ENCODE measurements at places on chromosomes 1 and 21.

- DNase-seq = no peak
Observed at GRCh38 chr1:228510803-228511413, 23.7 kb downstream of the RNF187 start.

- DNase-seq = no peak
Observed at GRCh38 chr1:22313321-22313720, 138.3 kb upstream of the ZBTB40 start.

- DNase-seq = no peak
Observed at GRCh38 chr1:51464828-51465227, 54.2 kb downstream of the EPS15 start.

DNA sequence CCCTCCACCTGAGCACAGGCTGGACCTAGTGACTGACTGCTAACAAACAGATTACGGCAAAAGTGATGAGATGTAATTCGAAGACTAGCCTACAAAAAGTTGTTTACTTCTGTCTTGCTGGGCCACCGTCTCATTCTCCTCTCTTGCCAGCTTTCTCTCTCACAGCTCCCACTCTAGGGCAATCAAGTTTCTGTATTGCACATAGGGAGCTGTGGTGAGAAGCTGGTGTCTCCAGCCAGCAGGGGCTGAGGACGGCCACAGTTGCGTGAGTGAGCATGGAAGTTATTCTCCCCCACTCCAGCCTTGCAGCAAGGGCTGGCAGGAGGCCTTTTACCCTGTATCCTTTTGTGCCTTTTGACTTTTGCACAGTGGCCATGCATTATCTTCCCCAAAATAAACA, 8.6 kb upstream of the COL6A2 start:
- no peak for DNase-seq

- DNase-seq = no peak
Observed at GRCh38 chr1:167345386-167345733, 124.7 kb downstream of the POU2F1 start.

GRCh38 chr1:1299686-1300351, 7.9 kb downstream of the ACAP3 start:
- no peak for DNase-seq

DNA sequence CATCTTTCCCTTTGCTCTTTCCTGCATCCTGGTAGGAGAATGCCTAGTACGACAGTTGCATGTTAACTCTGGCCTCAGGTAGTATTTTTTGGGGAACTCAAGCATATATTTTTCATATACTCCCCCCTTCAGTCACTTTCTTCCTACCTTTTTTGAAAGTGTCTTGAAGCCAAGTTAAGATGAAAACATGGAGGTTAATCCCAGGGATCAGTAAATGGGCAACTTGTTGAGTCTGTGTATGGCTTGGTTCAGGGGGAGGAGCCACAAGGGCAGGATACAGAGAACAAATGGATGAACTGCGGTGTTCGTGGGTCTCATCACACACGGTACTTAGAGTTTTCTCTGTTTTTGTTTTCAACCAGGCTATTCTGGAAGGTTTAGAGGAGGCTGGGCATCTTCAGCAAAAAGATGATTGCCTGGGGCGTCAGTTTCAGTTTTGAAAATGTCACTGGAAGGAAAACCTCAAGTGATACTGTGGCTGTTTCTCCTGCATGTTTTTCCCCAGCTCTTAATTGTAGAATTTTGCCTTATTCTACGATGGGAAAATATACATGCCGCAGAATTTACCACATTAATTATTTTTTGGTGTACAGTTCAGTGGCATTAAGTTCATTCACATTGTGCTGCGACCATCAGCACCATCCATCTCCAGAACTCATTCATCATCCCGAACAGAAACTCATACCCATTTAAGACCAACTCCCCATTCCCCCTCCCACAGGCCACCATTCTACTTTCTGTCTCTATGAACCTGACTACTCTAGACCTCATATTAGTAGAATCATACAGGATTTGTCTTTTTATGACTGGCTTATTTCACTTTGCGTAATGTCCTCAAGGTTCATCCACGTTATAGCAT, 71.5 kb downstream of the MAP10 start:
- DNase-seq = no peak

DNA sequence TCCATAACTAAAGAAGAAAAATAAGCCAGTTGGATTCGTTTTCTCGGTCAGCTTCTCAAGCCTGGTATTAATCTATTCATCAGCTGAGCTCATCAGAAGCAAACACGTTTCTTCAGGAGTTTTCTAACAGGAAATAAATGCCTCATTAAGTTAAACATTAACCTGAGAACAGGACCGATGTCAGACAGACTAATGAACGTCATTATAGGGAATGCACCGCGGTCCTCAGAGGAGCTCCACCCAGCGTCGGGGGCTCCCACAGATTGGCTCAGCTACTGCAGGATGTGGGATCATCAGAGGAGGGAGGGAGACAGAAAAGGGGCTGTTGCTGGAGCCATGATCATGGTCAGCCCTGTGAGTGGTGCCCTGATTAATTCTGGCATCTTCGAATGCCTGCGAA, 615.4 kb downstream of the PTPRU start:
- DNase-seq = no peak

- DNase-seq = no peak
Observed at GRCh38 chr1:43031316-43032203, 72.9 kb upstream of the SLC2A1 start.

DNA sequence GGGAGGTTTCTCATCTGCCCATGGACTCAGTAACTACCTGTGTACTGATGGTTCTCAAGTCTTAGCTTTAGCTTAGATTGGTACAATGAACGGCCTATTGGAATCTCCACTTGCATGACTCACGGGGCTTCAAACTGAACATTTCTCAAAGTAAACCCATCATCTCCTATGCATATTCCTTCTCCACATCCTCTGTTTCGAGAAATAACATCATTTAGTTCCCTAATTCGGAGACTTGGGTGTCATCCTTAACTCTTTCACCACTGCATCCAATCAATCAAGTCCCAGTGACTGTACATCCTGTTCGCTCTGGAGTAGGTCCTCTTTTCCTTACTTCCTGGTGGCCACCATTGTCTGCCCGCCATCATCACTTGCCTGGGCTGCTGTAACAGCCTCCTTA, 55.8 kb downstream of the LGR6 start:
- no peak for DNase-seq

DNA sequence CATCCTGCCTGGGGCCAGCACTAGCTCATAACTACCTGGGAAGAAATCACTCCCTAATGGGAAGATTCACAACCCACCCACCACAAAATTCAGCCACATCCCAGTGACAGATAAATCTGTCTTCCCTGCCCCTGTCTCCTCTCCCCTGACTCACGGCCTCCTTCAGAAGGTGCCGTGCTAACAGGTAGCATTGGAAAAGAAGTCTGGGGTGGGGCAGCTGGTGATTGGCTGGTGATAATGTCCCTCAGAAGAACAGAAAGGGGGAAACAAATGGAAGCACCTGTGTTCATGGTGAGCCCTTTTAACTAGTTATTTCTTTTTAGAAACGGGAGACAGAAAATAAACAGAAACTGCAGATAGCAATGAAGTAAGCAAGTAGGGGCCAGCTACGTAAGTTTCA, 29.1 kb downstream of the ITPKB start:
- DNase-seq = no peak

DNA sequence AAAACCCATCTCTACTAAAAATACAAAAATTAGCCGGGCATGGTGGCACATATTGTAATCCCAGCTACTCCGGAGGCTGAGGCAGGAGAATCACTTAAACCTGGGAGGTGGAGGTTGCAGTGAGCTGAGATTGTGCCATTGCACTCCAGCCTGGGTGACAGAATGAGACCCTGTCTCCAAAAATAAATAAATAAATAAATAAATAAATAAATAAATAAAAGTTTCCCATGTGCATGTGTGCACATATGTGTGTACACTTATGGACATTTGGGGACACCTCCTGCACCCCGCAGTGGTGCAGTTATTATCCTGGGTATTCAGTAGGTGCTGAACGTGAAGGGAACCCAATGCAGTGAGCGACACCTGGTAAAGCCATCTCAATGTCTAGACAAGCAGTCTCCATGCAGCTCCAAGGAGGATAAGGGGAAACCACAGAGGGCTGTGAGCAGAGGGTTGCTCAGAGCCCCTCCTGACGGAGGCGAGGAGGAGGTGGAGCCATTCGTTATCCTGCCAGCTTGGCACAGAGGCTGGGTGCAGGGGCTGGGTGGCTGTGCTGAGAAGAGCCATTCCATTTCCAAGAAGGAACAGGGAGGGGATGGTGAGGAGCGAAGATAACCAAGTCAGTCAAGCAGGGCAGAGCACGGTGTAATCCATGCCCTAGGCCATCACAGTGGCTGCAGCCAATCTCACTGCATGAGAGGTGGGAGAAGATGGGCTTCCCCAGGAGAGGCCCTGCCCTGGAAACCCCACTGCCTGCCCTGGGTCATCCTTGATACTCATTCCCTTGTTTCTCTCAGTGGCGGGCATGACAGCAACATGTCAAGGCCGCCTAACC, 25.6 kb downstream of the UBIAD1 start:
- no peak for DNase-seq

DNA sequence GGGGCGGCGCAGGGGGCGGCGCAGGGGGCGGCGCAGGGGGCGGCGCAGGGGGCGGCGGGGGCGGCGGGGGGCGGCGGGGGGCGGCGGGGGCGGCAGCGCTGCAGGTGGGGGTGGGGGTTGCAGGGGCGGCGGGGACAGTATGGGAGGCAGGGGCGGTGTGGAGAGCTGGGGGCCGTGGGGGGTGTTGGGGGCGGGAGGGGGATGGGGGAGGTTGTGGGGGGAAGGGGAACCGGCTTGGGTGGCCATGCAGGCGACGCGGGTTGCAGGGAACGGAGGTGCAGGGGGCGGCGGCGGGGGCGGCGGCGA, 13.0 kb upstream of the SLC19A1 start:
- no peak for DNase-seq

GRCh38 chr1:223794136-223794880, 51.4 kb downstream of the TP53BP2 start:
- no peak for DNase-seq

DNA sequence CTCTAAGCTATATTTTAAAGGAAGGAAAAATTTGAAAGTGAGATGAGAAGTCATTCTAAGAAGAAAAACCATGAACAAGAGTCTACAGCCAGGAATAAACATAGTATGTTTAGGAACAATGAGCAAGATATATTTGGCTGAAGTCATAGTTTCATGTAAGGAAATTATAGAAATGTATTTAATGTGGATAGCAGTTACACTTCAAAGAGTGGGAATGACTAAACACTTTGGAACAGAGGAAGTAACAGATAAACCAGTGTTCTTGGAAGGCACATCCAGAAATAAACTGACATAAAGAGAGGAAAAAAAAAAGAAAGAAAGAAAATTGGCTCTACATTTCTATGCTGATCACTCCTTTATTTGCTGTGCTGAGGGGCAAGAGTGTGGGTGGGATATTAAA, 18.0 kb downstream of the C8A start:
- DNase-seq = no peak

- DNase-seq = no peak
Observed at GRCh38 chr1:18948048-18948912, 8.2 kb downstream of the IFFO2 start.

- DNase-seq = no peak
Observed at GRCh38 chr1:71222668-71223067, 141.8 kb upstream of the ZRANB2 start.

DNA sequence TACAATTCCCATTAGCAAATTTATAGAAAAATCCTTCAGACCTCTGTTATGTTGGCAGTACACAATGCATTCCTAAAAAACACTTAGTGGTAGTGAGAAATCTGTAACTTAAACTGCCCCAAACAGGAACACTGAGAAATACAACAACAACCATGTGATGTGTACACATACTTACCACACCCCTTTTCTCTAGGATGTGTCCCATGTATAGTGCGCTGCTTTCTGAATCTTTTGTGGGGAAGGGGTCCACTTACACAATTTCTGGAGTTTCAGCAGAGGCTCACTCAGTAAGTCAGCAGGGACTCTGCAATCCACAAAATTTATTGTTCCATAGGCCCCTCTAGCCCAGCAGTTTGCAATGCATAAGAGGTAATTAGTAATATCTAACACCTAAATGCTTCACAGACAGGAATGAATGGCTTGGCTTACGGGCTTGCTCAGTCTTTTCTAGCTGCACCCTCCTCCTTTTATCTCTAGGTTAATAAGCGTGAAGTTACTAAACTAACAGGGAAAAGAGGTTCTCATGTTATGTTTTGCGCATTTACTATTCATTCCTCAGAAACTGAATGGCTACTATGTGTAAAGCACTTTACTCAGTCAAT, 115.2 kb downstream of the TGFBR3 start:
- DNase-seq = no peak

- DNase-seq = no peak
Observed at GRCh38 chr1:19078536-19078935, 122.1 kb upstream of the IFFO2 start.

DNA sequence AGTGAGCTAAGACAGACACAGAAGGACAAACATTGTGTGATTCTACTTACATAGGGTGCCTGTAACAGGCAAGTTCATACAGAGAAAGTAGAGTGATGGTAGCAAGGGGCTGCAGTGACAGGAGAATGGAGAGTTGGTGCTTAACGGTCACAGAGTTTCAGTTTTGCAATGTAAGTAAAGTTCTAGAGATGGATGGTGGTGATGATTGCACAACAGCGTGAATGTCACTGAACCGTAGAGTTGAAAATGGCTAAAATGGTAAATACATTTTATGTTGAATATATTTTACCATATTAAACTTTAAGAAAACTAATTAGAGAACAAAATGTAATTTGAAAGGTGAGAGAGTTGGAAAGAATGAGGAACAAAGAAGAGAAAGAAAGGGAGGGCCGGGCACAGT, 8.7 kb downstream of the CFAP107 start:
- no peak for DNase-seq

GRCh38 chr1:198656500-198656932, 17.7 kb downstream of the PTPRC start:
- DNase-seq = peak; percentile 76
